A549 treated with dexamethasone at 1 μM for 4 hours (cell line): ENCODE measurements at places on chromosomes 5 and 9. TPM values are rescaled to one million over a fixed set of nuclear protein-coding genes. Genes with fewer than 3 reads are reported as not detected.

Gene VAV2
- total RNA-seq = 32.4 to 42.9 TPM (median 40.0 TPM) in 5 replicates

Gene DPYSL3
- total RNA-seq = 20.5 to 26.1 TPM (median 23.8 TPM) in 5 replicates

Gene SEMA4D
- total RNA-seq = 4.4 to 5.8 TPM (median 5.4 TPM) in 5 replicates

Gene SLC36A1
- 5.5 to 9.6 TPM (median 8.8 TPM) in 5 replicates for total RNA-seq

Gene PRR7
- total RNA-seq = 13.0 to 28.8 TPM (median 25.0 TPM) in 5 replicates

Gene PTGR1
- total RNA-seq = 284 to 341 TPM (median 317 TPM) in 5 replicates
